Activated T-cell treated with anti-CD3 and anti-CD28 coated beads, Interleukin-2, amount 50 U/mL, for 48 hours (primary cell): ENCODE measurements at places on chromosomes 12 and 14.

DNA sequence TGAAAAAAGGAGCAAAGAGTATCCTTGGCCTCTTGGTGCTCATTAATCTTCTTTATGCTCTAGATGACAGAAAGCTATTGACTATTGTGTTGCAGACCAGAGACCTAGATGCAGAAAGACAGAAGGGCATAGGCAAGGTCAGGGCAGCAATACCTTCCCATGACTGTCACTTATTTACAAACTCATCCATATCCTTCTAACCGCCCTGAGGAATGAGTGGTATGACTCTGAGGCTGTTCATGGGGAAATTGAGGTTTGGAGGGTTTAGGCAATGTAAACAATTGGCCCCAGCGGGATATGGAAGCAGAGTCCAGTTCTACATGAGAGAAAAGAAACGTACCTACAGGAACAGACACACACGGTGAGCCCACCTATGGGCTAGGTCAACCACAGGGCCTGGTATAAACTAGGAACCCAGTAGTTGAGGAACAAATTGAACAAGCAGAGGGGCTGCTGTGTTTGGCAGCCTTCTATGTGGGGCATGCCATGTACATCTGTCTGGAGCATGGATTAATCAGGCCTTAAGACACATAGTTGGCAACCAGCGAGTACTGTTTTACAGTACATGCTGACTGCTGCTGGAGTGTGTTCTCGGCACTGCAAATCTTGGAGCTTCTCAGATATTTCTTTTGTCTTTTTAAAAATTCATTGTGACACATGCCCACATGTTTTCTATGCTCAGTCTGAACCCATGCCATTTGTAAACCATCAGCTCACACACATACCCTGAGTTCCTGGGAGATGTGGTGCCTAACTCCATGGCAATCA lies 159.7 kb upstream of the NTF3 start:
- no peak for DNase-seq

- no peak for DNase-seq
Observed at GRCh38 chr14:80658733-80659132, 282.8 kb downstream of the CEP128 start.

DNA sequence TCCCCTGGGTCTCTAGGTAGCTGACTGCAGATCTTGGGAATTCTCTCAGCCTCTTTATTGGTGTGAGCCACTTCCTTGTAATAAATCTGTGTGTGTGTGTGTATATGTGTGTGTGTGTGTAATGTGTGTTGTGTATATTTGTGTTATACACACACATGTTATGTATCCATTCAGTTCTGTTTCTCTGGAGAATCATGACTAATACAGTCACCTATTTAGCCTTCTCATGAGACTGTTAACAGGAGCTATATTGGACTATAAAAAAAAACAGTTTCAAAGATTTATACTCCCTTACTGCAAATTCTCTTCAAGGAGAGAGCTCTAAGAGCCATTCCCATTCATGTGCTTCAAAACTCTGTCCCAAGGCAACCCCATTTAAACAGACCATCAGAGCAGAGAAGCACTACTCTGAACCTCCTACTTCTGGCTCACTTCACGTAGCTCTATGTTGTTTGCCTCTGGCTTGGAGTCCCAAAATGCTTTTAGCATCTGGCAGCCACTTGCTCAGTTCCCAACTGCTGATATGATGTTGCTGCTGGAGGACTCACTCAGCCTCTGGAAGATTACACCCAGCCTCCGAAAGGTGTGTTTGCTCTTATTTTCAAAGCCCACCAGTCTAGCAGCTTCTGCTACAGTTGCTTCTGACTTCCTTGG lies 48.7 kb upstream of the KITLG start:
- no peak for DNase-seq

DNA sequence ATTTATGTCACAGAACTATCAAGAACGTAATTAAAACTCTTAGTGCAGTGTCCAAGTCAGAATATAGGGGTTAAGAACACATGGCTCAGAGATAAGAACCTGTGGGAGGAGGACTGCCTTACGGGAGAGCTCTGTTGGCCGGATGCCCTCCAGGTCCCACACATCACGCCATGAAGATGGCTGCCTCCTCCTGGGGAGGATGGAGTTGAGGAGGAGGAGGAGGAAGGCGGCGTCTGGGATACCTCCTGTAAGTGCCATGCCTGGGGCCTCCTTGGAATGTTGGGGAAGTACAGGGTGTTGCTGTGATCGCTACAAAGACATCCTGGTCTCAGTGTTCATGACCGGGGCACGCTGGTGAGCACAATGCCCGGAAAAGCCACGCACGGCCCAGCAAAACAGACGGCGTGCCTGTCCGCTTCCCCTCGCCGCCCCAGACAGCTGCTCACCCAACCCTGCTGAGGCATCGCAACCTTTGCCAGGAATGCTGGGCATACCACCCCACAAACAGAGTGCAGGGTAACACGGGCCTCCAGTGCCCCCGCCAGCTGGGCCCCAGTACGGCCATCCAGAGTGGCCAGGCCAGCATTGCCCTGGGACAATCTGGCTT lies 28.7 kb upstream of the CD9 start:
- DNase-seq = no peak

- DNase-seq = no peak
Observed at GRCh38 chr14:105531088-105531893, 4.9 kb downstream of the TMEM121 start.

DNA sequence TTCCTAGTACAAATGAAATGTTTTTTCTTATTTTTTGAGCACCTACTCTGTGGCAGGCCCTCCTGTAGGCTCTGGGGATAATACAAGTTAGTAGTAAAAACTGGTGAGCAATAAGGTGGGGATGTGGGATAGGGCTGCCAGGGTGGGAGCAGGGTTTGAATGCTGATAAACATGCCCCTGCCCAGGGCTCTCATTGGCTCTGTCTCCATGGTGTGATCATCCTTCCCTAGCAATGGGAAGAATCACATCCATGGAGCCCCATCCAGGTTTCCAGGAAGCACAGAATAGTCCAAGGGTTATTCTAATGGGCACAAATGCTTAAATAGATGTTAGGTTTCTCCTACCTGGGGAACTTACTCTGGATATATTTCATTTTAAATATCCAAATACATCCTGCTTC lies 45.5 kb downstream of the GIT2 start:
- no peak for DNase-seq

DNA sequence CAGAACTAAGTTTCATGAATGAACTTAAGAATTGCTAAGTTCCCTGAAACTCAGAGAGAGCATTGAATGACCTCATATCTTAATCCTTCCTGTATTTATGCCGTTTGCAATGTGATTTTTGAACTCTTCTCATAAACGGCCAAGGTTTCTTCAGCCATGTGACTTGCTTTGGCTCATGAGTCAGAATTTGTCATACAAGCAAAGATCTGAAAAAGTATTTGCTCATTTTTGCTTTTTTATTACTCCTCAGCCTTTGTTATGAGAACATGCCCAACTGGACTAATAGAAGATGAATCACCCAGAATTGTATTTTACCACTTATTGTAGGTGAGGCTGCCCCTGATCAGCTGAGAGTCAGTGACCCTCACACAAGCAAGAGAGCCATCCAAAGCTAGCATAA lies 693.8 kb downstream of the BCL11B start:
- DNase-seq = no peak
